CD4-positive, alpha-beta T cell treated with Interleukin-1 beta for 1 hour (primary cell): ENCODE measurements at places on chromosomes 4 and X.

DNA sequence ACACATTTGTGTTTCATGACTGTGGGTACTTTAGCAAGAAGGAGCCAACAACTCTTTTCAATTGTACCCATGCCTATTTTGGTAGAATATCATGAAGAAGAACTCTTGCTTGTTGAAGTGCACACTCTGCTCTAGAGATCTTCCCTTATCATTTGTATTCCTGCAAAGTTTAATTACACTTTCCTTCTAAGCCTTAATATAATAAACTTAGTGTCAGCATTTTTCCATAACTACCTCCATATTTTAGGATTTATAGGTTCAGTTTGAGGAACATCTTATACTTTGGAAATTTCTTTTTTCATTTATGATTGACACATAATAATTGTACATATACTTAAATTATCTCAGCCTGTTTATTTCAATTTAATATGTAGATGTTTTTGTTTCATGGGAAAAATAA is 19.1 kb downstream of the FAM47B start:
- no peak for DNase-seq

DNA sequence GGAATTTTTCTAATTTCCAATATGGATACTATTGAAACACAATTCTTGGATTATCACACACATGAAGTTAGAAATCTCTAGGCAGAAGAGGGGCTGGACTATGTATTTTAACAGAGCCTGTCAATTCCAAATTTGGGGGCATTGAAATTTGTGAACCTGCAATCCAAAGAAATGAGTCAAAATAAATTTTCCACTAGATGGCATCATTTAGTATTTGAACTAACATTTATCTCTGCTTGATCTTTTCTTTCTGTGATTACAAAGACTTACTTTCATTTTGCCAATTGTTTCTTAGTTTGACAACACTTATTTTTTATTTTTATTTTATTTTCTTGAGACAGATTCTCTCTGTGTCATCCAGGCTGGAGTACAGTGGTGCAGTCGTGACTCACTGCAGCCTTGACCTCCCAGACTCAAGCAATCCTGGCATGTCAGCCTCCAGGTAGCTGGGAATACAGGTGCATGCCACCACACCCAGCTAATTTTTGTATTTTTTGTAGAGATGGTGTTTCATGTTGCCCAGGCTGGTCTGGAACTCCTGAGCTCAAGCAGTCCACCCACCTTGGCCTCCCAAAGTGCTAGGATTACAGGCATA is 2.7 kb upstream of the PYURF start:
- no peak for DNase-seq

DNA sequence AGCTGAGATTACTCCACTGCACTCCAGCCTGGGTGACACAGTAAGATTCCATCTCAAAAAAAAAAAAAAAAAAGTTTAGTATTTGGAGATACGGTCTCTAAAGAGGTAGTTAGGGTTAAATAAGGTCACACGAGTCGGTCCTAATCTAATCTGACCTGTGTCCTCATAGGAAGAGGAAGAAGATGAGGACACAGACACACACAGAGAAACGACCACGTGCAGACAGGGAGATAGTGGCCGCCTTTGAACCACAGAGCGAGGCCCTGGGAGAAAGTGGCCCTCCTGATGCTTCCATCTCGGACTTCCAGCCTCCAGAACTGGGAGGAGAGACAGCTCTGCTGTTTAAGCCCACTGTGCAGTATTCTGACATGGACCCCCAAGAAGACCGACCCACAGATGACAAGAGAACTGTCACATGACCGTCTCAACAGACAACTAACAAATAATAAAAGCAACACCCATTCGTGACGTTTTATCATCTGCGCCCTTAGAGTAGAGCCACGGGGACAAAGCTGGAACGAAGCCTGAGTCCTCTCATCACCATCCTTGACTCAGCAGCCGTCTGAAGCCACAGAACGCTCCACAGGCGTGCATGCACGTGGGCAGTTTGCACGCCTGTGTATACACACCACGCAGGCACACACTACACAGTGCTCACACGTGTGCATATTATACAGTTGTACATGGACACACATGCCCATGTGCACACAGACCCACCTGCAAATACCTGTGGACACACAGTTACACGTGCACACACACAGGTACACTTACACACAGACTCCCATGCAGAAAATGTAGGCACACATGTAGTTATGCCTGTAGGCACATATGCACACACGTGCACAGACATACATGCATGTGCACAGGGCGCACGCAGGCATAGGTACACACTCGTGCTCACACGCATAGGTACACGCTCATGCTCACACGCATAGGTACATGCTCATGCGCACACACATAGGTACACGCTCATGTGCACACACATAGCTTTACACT is 51.7 kb downstream of the FAM53A start:
- DNase-seq, result no peak

DNA sequence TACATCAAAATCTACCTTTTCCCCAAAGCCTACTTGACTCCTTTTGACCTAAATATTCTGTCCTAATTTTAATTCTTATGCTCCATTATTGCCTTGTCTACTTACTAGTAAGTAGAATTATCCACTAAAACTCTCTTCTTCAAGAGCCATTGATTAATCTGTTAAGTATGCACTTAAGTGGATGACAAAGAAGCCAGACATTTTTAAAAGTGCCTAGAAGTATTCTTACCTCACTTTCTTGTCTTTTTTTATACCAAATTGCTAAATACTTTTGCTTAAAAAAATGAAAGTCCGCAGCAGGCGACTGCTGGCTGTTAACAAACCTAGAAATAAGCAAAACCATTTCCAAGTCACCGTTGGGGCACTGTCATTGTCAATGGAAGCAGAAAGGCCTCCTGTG is 20.1 kb upstream of the FRMPD4 start:
- DNase-seq, result no peak

DNA sequence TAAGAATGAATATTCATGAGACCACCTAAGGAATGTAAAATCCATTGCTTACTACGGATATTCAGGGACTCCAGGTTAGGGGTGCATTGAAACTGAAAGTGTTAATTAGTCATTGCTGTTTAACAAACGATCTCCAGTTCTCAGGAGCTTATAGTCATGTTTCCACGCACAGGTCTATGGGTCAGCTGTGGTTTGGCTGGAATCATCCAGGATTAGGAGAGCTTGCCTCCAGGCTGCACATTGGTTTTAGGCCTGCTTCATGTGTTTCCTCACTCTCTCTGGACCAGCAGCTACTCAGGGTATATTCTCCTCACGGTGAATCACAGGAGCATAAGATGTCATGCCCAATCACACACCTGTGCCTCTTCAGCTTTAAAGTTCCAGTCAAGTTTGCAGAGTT is 98.9 kb downstream of the ATXN3L start:
- DNase-seq, result no peak

- no peak for DNase-seq
Measured at GRCh38 chr4:79991601-79992000, 81.4 kb downstream of the ANTXR2 start.

- DNase-seq, result peak; percentile 21
Measured at GRCh38 chr4:105306158-105306781, 159.6 kb downstream of the TET2 start.

- DNase-seq, result no peak
Measured at GRCh38 chrX:9534686-9535085, 69.8 kb downstream of the TBL1X start.

DNA sequence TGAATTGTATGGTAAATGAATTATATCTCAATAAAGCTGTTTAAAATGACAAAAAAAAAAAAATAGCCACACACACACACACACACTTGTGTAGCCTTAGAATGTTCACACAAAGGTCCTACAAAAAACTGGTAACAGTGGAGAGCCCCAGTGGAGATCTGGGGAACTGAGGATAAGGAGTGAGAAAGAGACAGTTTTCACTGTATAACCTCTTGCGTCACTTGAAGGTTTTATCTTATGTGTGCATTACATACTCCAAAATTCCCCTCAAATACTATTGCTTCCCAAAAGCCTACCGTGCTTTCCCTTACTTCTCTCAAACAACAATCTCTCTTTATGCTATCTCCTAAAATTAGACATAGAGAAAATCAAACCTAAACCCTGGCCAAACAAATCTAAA is 67.8 kb downstream of the SMC1A start:
- no peak for DNase-seq

- no peak for DNase-seq
Measured at GRCh38 chr4:164935363-164935762, 42.1 kb downstream of the TRIM61 start.

GRCh38 chr4:56641494-56642051 is 39.5 kb downstream of the HOPX start:
- DNase-seq, result no peak

GRCh38 chr4:23973308-23973855 is 83.5 kb upstream of the PPARGC1A start:
- DNase-seq, result no peak

- DNase-seq, result no peak
Measured at GRCh38 chr4:26060286-26060685, 146.3 kb downstream of the SMIM20 start.

DNA sequence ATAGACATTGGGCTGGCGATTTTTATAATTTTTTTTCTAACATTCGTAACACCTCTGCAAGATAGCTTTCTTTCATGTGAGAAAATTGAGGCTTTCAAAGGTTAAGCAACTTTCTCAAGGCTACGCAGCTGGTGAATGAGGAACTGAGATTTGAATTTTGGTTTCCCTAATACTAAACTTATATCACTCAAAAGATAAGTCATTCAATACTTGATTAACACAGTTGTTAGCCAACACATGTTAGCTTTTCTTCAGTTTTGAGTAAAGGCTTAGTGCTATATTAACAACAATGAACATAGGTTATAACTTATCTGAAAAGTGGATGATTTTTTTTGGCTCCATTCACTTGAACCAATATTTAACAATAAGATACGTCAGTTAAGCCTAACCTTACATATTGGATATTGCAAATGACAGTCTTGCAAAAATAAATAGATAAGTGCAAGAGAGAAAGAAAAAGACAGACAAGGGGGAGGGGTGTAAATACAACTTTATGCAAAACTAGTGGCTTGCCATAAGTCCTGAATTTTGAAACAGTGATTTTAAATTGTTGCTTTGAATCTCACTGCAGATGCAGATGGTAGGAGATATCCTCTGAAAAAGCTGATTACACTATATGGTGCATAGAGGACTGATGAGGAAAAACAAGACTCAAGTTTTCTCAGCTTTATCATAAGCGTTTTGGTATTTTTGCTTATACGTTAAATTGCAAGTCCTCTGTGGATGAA is 11.1 kb upstream of the GPM6A start:
- DNase-seq, result no peak

DNA sequence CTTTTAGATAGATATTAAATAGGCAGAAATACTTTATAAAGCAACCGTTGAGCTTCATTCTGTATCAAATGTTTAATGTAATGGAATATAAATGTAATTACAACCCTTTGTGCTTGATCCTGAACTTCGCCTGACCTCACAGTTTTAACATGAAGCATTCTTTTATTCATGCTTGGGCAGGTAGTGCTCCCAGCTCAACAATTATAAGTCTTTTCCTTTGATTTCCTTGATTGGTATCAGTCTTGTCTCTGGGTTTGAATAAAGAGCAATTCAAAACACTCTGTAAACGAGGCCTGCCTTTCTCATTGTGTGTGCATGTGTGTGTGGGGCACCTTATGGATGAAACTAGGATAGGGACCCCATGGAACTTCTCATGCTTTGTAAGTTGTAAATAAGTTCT is 6.8 kb downstream of the METAP1 start:
- DNase-seq, result no peak

- DNase-seq, result no peak
Measured at GRCh38 chrX:153692611-153693156, 5.0 kb downstream of the SLC6A8 start.

- no peak for DNase-seq
Measured at GRCh38 chr4:148704291-148704690, 262.1 kb upstream of the NR3C2 start.

DNA sequence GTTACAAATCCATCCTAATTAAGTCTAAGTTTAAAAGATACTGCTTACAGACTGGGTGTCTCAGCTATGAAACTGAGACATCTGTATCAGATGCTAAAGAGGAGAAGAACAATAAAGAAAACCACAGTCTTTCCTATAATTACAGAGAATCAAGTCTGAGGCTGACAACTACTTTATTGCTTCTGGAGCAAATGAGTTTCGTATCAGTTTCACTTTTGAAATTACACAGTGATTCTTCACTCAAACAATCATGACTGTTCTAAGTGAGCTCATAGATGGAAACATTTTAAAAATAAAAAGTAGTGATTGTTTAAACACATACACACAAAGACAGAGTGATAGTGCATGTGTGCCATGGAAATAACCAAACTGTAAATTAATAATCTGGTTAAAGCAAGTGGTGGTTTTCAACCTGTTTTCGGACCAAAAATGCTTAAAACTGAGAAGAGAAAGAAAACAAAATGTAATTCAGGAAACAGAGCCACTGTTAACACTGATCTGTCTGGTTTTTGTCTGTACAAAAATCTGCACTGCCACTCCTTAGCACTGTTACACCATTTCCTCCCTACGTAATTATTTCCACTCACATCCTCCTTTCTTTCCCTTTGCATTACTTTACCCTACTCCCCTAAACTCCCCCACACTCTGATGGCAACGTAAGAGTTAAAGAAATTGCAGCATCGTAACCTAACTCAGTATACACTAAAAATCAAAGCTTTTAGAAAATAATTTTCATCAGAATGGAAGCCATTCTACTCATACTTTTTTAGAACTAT is 12.5 kb downstream of the RFC1 start:
- DNase-seq, result peak; percentile 65

DNA sequence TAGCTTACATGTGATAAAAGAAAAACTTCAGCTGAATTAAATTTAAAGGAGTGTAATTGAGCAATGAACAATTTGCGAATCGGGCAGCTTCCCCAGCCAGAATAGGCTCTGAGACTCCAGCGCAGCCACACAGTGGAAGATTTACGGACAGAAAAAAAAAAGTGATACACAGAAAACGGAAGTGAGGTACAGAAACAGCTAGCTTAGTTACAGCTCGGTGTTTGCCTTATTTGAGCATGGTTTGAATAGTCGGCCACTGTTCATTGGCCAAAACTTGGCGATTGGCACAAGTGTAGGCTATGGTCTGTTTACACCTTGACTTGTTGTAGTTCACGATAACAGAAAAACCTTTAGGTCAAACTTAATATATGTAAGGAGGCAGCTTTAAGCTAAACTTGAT is 16.7 kb upstream of the SUPT20HL1 start:
- no peak for DNase-seq

DNA sequence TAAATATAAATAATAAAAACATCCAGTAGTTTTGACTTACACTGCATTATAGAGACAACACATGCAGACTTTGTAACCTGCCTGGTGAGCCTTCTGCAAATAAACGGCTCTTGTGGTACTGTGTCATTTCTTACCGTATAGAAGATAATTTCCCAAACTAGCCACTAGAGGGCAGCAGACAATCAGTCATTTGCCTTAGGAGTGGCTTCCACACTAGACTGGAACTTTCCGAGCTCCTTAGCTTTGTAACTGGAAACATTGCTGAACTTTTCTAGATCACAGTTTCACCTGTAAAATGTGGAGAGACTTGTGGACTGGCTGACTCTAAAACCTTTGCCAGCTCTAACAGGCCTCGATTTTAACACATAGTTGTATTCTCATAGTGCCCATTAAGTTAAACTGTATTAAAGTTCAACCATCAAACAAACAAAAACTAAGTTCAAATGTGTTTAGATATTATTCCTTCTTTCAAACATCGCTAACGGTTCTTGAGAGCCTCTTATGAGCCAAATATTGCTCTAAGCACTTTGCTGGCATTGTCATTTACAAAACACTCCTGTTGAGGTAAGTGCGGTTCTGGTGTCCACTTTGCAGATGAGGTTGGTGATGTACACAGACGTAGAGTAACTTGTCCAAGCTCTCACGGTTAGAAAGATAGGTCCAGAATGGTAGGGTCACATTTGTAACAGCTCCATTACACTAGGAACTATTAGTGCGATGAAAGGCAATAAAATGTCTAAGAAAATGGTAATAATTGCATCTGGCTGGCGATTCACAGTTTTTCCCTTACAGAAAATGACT is 345.5 kb downstream of the ANK2 start:
- DNase-seq, result peak; percentile 19
